Dermis blood vessel endothelial cell (primary cell): ENCODE measurements at places on chromosomes 12 and 14.

DNA sequence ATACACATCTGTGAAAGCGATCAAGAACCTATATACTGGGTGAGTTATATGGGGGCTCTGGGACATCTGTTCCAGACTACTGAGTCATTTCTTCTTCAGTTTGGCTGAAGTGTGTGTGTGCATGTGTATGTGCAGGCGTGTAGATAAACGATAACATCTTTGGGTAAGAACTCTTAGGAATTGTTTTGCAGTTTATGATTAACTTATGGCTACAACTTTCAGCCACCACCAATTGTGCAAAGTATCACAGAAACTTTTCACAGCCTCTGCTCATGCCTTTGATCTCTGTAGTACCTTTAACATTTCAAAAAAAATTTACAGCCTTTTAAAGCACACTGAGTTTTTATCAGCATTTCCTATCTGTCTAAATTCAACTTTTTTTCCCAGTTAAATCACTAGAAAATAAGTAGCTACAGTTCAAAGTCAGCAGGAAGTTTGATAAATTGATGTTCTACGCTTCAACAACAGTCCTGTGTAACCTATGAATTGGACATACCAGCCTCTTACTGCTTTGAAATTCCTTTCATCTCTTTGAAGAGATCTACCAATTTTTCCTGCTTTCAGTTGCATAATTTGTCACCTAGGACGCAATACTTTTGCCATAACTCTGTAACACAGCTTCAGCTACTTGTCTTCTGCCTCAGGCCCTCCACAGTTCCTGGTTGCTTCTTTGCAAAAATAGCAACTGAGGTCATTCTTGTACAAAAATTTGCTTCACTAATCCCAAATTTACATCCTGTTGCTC is 43.0 kb downstream of the PPM1H start:
- DNase-seq, result no peak

GRCh38 chr14:36863271-36863670 is 201.6 kb downstream of the PAX9 start:
- DNase-seq, result no peak

GRCh38 chr12:52248541-52249461 is 15.8 kb downstream of the KRT7 start:
- no peak for DNase-seq

DNA sequence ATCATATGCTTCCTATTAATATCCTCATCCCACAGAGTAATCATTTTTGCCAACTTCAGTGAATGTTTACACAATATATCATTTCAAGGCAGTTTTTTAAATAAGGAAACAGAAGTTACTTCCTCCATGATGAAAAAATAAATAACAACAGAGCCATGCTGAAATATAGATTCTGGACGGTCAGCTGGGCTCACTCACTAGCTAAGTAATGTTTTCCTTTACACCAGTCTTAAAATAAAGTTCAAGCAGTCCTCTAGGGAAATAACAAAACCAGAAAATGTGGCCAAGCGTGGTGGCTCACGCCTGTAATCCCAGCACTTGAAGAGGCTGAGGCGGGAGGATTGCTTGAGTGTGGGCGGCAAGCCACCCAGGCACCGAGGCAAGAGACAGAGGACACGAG is 28.7 kb downstream of the AICDA start:
- no peak for DNase-seq
